ELR (cell line): ENCODE measurements at places on chromosomes 6 and 20.

DNA sequence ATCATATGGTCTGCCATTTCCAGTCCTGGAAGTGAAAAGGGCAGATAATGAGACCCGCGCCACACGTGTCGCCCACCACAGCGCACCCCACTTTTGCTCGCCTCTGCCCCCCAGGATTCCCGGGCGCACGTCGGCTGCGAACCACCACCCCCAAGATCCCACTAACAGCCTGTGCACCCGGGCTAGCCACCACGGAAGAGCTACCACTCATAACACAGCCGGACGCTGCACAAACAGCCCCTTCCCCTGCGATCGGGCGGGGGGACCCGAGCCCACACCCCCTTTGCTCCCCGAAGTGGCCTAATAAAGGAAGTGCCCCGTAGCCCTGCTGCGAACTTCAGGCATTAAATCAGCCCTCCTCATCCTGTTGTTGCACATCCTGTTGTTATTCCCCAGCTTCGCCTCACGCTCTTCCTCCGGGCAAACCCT is 506 bp downstream of the CITED2 start:
- DNase-seq: no peak

- no peak for DNase-seq
Measured at GRCh38 chr20:32564921-32565734, 20.0 kb downstream of the NOL4L start.

GRCh38 chr6:110201151-110201884 is 21.1 kb downstream of the CDC40 start:
- DNase-seq: no peak

DNA sequence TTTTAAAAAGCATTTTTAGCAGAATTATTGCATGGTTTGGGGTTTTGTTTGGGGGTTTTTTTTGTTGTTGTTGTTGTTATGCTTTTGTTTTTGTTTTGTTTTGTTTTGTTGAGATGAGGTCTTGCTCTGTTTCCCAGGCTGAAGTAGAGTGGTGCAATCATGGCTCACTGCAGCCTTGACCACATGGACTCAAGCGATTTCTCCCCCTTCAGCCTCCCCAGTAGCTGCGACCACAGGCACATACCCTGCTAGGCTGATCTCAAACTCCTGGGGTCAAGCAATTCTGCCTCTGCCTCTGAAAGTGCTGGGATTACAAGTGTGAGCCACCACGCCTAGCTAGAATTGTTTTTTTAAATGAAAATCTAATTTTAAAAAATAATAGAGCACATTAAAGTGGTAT is 35.7 kb downstream of the UBR2 start:
- DNase-seq: no peak

DNA sequence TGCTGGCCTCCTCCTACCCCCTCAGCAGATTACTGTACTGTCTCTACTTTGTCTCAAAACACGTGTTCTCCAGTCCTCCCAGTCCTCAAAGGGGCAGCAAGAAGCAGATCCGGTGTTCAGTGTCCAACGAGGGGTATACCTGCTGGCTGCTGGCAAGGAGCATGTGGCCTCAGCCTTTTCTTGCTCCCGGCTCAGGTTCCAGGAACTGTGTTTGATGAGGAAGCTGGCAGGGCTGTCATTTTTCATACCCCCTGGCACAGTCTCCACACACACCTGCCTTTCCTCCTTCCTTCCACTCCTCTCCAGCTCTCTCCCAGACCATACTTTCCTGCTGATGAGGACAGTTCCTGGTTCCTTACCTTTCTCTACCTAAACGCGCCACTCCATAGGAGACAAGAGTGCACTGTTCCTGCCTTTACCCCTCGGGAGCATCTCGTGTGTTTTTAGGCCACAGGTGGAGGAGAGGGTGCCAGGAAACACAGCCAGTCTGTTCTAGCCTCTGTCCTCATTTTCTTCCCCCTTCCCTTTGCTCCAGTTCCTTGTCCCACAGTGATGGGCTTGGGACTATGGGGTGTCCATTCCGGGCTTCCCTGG is 77.2 kb downstream of the SSR1 start:
- no peak for DNase-seq

DNA sequence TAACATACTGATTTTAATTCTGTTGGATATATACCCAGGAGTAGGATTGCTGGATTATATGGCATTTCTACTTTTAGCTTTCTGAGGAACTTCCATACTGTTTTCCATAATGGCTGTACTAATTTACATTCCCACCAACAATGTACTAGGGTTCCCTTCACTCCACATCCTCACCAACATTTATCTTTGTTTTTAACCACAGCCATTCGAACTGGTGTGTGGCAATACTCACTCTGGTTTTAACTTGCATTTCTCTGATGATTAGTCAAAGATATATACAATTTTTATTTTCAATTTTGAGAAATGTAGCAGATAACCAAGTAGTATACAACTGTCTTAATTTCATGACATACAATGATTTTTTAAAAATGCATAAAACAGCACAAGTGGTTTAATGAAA is 30.3 kb upstream of the ADGRG6 start:
- no peak for DNase-seq

DNA sequence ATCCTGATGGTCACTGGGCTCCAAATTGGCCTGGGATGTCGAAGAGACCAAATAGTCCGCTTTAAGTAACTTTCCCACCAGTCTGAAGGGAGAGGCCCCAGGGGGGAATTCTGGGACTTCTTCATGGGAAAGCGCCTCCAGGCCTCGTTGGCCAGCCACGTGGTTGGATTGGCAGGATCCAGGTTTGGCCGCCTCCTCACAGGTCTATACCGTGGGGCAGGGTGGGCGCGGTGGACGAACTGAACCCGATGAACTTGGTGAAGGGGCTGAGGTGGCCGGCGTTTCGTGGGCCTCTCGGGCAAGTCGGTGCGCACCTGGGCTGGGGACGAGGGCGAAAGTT is 297 bp downstream of the POM121L2 start:
- no peak for DNase-seq

GRCh38 chr20:50982363-50982762 is 23.7 kb downstream of the MOCS3 start:
- DNase-seq: peak; percentile 87

GRCh38 chr6:148857798-148858390 is 111.1 kb downstream of the UST start:
- peak; percentile 82 for DNase-seq

GRCh38 chr6:148193063-148193680 is 149.5 kb upstream of the SASH1 start:
- DNase-seq: no peak

GRCh38 chr6:30766461-30767157 is 22.3 kb upstream of the IER3 start:
- DNase-seq: no peak

- peak; percentile 60 for DNase-seq
Measured at GRCh38 chr6:5135788-5136376, 50.7 kb downstream of the PPP1R3G start.
